ENCODE measurements at places on chromosomes 16 and 17.

DNA sequence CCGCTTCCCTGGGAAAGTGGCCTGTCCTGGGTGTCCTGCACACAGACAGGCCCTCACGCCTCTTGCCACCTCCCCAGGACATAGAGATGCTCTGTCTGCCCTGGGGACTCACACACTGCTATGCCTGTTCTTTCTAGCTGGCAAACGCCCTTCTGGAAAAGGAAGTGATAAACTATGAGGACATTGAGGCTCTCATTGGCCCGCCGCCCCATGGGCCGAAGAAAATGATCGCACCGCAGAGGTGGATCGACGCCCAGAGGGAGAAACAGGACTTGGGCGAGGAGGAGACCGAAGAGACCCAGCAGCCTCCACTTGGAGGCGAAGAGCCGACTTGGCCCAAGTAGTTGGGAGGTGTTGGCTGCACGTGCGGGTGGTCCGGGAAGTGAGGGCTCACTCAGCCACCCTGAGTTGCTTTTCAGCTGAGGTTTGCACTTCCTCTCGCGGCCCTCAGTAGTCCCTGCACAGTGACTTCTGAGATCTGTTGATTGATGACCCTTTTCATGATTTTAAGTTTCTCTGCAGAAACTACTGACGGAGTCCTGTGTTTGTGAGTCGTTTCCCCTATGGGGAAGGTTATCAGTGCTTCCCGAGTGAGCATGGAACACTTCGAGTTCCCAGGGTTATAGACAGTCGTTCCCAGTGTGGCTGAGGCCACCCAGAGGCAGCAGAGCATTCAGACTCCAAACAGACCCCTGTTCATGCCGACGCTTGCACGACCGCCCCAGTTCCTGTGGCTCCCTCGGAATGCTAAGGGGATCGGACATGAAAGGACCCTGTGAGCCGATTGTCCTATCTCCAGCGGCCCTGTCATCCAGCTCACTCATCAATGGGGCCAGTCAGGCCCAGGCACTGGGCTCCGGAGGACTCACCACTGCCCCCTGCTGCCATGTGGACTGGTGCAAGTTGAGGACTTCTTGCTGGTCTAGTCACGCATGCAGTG is 3.5 kb upstream of the RPL13 start:
- DNase-seq = no peak

DNA sequence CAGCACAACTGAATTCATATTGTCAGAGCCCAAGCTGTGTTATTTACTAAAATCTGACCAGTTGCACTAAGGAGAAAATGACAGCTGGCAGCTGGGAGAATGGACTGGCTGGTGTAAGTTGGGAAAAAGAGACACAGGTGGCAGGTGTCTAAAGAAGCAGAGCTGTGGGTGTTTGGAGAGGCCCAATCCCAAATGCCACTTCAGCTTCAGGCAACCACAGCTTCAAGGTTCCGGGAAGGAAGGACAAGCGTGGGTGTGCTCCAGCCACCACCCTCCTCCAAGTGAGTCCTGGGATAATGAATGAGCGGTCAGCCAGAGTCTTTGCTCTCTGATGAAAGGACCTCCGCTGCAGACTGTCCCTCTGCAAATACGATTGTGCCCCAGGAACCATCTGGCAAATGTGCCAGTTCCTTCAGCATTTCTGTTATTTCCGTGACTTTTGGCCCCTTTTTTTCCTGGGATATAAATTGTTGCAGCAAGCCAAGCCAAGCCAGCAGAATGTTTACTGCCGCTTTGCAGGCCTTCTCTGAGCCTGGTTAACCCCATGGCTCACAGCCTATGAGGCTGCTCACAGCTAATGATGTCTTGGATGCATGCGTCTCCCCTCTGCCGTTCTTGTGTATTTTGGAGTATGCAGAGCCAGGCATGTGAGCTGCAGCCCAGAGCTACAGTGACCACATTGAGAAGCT is 9.5 kb upstream of the RHBDL3 start:
- DNase-seq = no peak

DNA sequence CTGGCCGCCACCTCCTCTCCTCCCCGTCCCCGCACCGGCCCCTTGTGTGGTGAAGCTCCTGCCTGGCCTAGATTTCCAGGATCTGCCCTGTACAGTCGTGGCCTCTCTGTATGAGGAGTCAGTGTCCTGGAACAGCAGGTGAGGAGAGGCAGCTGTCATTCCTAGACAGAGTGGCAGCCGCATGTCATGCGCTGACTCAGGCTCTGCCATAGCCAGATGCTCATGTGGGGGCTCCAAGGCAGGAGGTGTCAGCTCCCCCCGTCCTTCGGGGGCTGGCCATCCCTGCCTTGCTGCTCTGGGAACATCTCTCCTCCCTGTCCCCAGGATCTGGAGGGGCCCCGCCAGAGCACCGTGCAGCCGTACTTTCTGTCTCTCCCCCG is 60.4 kb downstream of the BAIAP2 start:
- no peak for DNase-seq

GRCh38 chr17:74749279-74750038 is 1.0 kb downstream of the NHERF1 start:
- DNase-seq = no peak

DNA sequence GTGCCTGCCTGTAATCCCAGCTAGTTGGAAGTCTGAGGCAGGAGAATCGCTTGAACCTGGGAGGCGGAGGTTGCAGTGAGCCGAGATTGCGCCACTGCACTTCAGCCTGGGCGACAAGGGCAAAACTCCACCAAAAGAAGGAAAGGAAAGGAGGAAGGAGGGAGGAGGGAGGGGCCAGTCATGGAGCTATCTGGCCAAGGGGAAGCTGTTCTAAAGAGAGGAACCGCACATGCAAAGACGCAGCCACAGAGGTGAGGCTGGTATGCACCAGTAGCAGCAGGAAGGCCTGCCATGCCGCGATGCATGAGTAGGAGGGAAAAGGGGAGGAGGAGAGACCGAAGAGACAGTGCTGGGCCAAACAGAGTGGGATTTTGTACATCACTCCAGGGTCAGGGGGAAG is 35.9 kb downstream of the HSBP1 start:
- no peak for DNase-seq

DNA sequence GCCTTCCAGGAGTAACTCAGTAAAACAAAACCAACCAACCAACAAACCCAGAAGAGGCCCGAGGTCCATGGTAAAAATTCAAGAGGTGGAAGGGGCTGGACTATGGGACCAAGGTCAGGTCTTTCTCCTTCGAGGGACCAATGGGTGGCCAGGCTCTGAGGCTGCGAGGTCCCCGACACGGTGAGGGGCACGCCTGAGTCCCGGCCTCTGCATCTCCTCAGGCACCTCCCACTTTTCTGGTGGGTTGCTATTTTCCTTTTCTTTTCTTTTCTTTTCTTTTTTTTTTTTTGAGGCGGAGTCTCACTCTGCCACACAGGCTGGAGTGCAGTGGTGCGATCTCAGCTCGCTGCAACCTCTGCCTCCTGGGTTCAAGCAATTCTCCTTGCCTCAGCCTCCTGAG is 18.0 kb downstream of the CD7 start:
- DNase-seq = no peak

DNA sequence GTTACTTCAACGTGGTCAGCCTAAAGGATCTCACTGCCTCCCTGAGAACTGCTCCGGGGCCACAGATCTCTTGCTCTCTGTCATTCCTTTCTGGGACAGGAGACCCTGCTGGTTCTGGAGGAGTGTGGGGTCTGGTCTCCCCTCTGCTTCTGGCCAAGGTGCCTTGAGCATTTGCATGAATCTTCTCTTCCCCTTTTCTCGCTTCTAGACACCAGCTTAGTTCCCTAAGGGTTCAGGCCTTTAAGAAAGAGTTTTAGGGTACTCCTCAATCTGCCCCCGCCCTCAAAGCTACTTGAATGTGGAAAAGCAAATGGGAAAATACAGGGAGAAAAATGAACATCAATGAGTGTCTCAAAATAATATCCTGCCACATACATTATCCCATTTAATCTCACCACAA is 48.1 kb downstream of the WSB1 start:
- DNase-seq = no peak

GRCh38 chr16:29877266-29877961 is 14.4 kb upstream of the CDIPT start:
- DNase-seq = peak; percentile 80

DNA sequence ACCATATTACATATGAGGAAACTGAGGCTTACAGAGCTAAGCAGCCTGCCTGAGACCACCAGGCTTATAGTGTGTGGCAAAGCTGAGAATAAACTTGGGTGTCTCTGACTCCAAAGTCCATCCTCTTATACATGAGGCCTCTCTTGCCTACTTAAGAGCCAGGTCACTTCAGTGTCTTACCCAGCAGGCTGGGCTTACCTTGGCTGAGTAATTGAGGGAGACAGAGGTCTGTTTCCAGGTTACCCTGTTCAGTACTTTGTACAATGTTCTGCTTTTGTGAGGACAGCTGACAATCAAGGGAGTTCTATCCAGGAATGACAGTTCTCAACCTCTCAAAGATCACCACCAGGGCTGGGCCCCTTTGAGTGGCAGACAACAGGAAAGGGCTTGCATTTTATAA is 14.4 kb downstream of the NDUFAB1 start:
- no peak for DNase-seq

- DNase-seq = peak; percentile 18
Observed at GRCh38 chr16:10883004-10883403, 6.0 kb downstream of the CIITA start.
